Stimulated activated CD4-positive, alpha-beta T cell treated with anti-CD3 and anti-CD28 coated beads, Interleukin-1b, Interleukin-23, amount 100 ng/mL, for 48 hours (primary cell): ENCODE measurements at places on chromosomes 5 and 9.

- DNase-seq = no peak
Observed at GRCh38 chr5:180467989-180468731, 26.0 kb upstream of the CNOT6 start.

DNA sequence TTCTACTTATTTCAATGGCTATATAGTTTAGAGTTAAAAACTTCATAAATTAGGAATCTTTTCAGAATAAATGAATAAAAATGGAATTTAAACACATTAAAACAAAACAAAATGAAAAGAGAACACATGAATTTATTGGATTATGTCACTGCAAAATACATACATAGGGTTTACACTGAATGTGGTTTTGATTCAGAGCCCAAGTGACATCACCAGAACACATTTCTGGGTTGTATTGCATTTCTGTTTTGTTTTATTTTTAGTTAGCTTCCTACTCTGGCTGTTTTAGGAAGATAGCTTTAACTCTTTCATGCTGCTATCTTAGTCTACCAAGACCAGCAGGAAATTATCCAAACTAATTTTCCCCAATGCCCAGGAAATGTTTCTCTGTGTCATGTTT lies 1935.0 kb downstream of the EFNA5 start:
- no peak for DNase-seq

DNA sequence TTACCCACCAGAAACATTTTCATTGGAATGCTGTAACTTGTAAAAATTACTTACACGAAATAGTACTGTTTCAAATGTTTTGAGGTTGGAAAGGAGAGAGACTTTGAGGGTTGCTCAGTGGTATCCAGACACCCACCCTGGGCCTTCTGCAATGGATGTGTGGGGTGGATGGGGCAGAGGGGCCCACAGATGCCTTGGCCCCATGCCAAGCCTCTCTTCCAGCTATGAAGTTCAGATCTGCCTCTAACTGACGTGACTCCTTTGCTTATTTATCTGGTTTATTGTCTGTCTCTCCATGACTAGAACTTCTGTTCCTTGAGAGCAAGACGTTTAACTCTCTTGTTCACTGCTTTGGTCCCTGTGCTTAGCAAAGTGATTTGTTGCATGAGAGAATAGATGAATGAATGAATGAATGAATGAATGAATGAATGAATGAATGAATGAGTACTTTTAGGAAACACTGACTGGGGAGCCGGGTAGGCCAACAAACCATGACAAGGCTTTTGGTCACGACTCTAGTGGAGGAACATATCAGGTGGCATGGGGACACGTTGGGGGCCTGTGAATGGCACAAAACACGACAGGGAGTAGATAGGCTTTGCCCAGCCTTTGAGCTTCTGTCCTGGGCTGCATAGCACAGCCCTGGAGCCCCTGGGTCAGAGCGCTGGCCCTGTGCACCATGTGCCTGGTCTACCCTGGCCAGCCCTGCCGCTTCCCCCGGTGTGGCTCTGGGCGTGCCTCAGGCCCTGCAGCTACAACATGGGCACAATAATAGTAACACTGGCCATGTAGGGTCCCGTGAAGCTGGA lies 31.8 kb downstream of the AK8 start:
- DNase-seq = no peak

DNA sequence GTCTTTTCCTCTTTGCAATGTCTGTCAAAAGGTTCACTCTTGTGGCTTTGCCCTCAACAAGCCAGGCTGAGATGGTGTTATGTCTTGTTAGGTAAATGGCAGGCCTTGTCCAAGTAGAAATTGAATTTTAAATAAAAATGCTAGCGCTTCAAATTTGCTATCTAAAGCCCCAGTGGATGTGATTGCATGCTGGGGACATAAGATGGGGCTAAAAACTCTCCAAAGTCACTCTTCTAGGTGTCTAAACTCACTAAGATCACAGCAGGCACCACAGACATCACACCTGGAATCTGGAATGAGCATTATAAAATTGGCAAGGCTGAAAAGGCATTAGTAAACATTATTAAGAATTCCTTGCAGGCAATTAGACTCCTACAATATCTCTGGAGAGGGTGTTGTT lies 262.7 kb upstream of the CLINT1 start:
- DNase-seq = no peak

DNA sequence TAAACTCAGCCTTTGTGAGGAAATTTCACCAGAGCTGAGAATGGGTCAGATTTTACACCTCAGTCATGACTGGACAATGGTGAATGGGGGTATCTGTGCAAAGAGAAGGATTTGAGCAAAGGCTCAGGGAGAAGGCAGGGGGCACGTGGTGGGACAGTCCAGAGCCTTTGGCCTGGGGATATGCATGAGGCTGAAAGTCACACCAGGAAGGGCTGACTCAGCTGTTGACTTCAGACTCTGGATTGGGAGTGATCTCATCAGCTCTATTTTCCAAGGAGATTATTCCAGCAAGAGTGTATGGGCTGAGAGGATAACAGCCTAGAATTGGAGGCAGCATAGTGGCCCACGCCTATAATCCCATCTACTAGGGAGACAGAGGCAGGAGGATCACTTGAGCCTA lies 53.6 kb downstream of the SAXO1 start:
- no peak for DNase-seq

GRCh38 chr5:144356489-144356888 lies 185.8 kb downstream of the KCTD16 start:
- no peak for DNase-seq

DNA sequence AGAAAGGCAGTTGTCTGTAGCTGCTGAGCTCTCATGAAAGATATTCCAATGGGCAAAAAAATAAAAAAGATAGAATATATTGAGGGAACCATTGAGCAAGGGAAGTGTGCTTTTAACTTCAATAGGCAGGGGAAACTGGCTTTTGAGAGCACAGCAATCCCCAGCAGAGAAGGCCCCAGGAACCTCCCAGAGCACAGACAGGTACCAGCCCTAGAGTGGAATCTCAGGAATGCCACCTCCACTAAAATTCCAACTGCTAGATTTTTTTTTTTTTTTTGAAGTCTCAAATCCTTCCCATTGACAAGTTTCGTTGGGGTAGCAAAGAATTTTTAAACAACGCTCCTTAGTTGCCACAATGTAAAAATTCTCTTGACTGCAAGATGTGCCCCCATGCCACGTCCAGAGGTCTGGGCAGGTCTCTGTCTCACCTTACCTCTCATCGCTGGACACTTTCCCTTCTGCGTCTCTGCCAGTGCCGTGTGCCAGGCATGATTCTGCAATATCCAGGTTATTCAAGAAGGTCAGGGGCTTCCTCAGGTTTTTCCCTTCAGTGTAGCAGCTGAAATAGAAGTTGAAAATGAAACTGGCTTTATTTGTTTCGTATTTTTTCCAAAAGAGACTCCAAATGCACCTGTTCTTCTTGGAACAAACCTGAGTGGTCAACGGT lies 64.2 kb upstream of the IRX1 start:
- no peak for DNase-seq
